ENCODE measurements at places on chromosomes 3 and 15.

- DNase-seq, result no peak
These were observed 669.9 kb upstream of the CCDC54 start for GRCh38 chr3:106707347-106707746.

DNA sequence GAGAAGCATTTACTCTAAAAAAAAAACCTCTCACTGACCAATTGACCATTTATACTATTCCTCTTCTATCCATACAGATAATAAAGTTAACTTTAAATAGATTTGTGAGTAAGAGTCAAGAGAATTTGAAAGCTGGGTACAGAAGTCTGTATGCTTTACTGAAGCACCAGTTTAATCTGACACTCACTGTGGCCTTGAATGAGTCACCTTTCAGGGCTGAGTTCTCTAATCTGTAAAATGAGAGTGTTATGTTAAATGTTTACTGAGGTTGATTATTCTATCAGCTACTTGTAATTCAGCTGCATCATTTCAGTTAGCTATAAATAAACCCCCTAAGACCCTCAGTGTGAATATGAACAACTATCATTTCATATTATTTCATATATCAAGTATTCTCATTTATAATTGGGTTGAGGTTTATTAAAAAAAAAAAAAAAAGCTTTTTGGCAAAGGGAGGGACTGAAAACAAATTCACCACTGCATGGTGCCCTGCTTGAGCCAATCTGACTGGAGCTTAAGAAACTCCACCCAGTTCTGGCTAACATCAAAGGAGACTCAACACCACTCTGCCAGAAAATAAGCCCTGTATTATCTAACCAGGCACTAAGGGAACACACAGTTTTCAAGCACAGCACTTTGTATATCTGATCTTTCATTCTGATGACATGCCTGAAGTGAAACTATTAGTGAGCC lies 2.8 kb downstream of the MAP4 start:
- no peak for DNase-seq

GRCh38 chr3:105594219-105594618 lies 227.5 kb downstream of the ALCAM start:
- no peak for DNase-seq

DNA sequence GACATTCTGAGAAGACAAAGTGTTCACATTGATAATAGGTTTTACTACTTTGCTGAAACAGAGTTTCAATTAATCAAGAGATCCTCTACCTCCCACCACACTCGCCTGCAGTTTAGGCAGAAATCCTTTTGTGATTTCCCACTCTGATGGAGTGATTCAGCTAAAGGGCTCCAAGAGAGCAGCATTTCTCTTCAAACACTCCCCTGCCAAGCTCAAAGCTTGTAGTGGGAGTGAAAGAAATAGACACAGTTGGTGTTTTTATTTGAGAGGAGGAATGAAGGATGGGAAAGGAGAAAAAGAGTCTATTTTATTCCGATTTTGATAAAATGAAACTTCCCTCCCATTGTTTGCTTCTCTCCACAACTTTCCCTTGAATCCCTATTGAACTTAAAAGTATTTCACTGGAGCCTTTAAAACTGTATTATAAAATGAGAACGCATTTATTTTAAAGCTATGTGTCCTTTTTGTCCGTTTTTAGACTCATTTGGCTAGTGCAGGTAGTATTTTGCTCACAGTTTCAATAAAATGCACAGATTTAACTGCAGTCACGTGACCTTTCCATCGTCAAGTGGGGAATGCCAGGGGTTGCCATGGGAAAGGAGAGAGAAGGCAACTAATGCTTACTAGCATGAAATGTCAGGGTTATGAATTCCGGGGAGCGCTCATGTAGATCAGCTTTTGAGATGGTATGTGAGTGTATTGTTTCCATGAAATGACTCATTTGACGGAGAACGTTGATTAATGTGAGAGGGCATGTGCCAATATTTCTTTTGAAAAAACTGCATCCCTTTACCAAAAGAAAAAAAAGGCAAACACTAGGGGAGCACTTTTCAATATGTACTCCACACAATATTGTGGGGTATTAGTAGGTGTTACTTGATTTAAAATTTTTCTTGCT lies 7.7 kb upstream of the OSBPL11 start:
- no peak for DNase-seq

GRCh38 chr3:15318661-15319060 lies 13.7 kb downstream of the SH3BP5 start:
- DNase-seq, result no peak

DNA sequence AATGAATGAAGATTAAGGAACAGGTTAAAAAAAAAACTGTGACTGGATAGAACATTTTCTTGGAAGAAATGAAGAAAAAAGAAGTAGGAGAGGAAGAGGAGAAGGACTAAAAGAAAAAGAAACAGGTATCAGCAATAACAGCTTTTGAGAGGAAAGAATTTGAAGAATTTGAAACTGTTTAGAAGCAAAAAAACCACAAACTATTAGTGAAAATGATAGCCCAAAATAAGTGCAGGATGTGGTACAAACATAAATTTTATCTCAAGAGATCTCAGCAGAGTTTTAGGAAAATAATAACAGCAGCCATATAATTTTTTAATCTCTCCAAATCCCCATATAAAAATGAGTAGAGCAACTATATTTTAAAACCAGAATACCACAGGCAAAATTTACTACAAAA lies 8.8 kb upstream of the A4GNT start:
- no peak for DNase-seq

DNA sequence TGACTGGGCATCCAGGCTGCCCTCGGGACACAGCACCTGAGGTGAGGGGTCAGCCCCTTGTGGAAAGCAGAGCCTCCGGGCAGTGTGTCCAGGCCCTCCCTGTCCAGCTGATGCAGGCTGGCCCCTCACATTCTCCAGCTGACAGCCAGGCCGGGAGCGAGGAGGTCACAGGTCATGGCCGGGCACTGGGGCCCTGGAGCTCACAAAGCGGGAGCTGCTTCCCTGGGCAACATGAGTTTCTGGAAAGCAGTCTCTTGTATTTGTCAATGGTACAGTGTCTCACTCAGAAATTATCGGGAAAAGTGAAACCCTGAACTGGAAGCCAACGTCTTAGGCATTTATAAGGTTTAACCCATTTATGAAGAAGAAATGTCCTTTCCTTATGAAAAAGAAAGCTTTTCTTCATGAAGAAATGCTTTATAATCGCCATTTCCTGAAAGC lies 118.5 kb downstream of the OPA1 start:
- DNase-seq, result no peak

GRCh38 chr3:195139876-195140240 lies 131.1 kb downstream of the XXYLT1 start:
- DNase-seq, result no peak

Measured in activated T-cell treated with anti-CD3 and anti-CD28 coated beads, Interleukin-2, amount 50 U/mL, for 48 hours (primary cell).